ENCODE measurements at places on chromosomes 3 and 15. TPM values are rescaled to one million over a fixed set of nuclear protein-coding genes. Genes with fewer than 3 reads are reported as not detected.

DNA sequence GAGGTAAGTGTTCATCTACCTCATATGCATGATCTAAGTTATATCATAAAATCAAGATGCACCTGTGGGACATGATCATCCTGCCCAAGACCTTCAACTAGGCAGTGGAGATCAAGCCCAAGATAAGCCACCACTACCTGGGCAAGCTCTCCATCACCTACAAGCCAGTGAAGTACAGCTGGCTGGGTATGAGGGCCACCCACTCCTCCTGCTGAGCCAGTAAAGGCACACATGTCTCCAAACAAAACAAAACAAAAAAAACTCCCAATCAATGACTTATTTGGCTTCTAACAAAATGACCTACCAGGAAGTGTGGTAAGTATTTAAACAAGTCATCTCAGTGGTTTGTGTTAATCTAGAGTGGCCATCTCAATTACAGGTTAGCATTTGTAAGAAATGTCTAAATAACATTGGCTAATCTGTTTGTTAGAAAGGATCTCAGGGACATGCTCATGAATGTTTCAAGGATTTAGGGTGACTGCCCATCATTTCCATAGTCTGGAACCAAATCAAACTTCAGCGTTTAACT is 3.1 kb downstream of the PAQR9 start:
- DNase-seq = no peak

GRCh38 chr3:161149529-161149928 is 44.4 kb upstream of the B3GALNT1 start:
- no peak for DNase-seq

DNA sequence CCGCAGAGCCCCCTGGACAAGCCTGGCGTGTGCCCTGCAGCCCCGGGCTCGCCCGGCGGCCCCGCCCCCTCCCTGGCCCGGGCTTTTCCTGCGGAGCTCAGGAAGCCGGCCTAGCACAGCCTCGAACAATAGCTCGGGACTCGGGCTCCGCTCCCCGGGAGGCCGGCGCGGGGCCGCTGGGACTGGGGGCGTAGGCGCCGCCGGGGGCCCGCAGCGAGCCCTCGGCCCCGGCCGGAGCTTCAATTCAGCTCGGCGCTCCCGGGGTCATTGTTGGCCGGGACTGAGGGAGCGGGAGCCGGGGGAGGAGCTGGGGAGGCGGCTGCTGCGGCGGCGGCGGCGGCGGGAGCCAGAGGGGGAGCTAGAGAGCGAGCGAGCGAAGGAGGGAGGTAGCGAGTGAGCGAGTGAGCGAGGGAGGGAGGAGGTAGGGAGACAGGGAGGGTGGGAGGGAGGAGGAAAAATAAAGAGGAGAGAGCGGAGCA is 41.0 kb upstream of the ROPN1 start:
- DNase-seq = peak; percentile 84

DNA sequence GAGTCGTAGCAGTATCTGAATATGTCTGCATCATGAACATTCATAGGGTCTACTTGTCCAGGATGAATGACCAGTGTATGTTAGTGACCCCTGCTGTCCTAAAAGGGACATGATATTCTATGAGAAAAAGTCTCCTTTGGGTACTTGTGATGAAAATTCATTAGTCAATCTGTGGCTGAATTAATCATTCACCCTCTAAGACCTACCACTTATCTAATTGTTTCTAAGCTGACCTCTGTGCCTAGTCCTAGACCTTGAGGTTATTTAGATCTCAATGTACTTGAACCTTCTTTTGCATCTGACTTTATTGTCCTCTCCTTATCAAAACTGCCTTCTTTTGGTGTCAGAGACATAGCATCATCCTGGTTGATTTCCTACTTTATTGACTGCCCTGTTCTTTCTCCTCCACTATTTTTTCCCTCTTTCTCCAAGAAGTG is 799.3 kb downstream of the DIPK2A start:
- no peak for DNase-seq

DNA sequence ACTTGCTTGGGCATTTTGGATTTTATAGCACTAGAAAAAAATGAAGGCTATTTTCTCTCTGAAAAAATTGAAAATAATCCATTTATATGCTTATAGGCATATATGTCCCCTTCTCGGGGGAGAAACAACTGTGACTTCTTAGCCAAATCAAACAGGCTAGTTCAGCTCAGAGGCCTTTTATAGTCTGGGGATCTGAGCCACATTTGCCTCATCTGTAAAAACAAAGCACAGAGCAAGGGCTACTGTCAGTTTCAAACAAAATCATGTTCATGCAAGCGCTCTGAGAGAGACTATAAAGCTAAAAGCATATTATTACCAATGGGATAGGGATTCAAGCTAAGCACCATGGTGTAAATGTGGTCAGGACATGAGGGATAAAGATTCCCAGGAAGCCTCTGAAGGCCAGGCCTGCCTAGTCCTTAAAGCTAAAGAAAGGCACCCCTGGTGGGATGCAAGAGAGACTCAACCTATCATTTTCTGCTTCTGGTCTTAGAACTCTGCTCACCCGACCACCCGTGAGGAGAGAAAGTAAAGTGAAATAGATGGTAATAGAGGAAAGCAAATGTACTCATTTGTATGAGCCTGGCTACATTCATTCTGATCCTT is 51.0 kb upstream of the IL12A start:
- DNase-seq = no peak

DNA sequence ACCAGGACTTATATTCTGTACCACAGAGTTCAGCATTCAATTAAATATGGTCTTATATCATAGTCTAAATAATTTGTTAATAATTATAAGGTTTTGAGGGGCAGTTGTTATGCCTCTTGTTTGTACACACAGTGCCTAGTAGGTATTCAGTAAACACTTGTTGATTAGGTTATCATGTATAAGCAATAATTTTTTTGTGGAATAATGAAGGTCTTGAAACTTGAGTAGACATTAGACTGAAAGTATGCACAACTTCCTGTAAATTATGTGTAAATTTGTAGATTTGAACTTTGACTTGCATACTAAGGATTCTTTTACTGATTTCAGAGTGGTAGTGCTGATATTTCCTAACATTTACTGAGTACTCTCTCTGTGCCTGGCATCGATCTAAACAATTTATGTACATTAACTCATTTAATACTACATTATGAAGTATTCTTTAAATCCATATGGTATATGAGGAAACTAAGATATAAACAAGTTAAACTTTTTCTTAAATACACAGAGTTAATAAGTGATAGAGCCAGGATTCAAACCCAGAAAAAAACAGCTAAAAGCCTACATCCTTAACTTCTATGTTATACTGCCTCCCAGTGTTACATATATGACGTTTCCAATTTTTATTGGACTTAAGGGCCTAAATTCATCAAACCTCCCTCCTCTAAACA is 65.1 kb downstream of the GLCE start:
- DNase-seq = no peak

- DNase-seq = peak; percentile 23
Observed at GRCh38 chr3:53890726-53891475, 758 bp downstream of the SELENOK start.

- DNase-seq = peak; percentile 92
Observed at GRCh38 chr15:100902436-100903167, 16.6 kb upstream of the LRRK1 start.

- DNase-seq = no peak
Observed at GRCh38 chr3:58266577-58266976, 29.0 kb downstream of the ABHD6 start.

DNA sequence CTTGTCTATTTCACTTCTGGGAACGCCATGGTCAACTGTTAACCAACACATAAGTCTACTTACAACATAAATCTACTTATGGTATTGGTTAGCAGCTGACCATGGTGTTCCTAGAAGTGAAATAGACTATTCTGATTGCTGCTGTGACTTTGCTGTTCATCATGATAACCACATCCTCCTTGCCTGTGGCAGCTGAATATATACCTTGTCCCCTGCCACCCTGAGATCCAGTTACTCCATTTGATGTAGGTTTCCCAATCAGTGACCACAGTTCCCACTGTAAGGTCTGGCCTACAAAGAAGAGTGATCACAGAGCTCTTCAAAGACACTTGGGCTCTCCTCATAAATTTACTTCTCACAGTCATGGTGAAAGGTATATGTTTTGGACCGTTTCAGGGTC is 66.8 kb upstream of the ALDH1A3 start:
- DNase-seq = no peak

Gene CTXN2
- total RNA-seq = not detected

Gene TTC21A
- total RNA-seq = 10.1 TPM

Gene ARL6
- total RNA-seq = 15.5 TPM

Gene FETUB
- total RNA-seq = not detected

Gene OXSM
- total RNA-seq = 13.4 TPM

Gene ZIC1
- not detected for total RNA-seq

Gene ATG3
- 83.0 TPM for total RNA-seq

Gene CCDC39
- not detected for total RNA-seq

Measured in thyroid gland (tissue), 4 donors.